ENCODE measurements at places on chromosomes 7 and 10. TPM values are rescaled to one million over a fixed set of nuclear protein-coding genes. Genes with fewer than 3 reads are reported as not detected.

Gene IL15RA
- 2.7 TPM for total RNA-seq

Gene TACC2
- 79.2 TPM for total RNA-seq

Gene LRIT1
- not detected for total RNA-seq

Gene BAMBI
- 10.5 TPM for total RNA-seq

Gene PLCE1
- total RNA-seq: 6.7 TPM

Gene PDZD8
- 23.6 TPM for total RNA-seq

Gene ANKRD61
- 0.51 TPM for total RNA-seq

Gene NAT16
- 0.15 TPM for total RNA-seq

Gene MYL10
- not detected for total RNA-seq

Gene C10orf120
- not detected for total RNA-seq

Gene PTPRN2
- total RNA-seq: 0.76 TPM

Gene PILRA
- total RNA-seq: 6.3 TPM

Gene TMEM236
- 0.08 TPM for total RNA-seq

Gene GPC2
- 1.0 TPM for total RNA-seq

Gene SLC13A1
- not detected for total RNA-seq

Gene COBL
- 4.1 TPM for total RNA-seq

Gene SLC18A2
- not detected for total RNA-seq

Gene SLC29A4
- 12.1 TPM for total RNA-seq

Gene TRIM50
- not detected for total RNA-seq

Gene SH2D4B
- 0.09 TPM for total RNA-seq

Gene TSPAN15
- 108 TPM for total RNA-seq

Gene SMKR1
- 10.1 TPM for total RNA-seq
